Lung (tissue), 17 donors: ENCODE measurements at places on chromosomes 2 and 18. TPM values are rescaled to one million over a fixed set of nuclear protein-coding genes. Genes with fewer than 3 reads are reported as not detected.

Gene SP5
- total RNA-seq, result 5.2 TPM

Gene SPC25
- total RNA-seq, result 0.67 TPM

Gene DSG1
- total RNA-seq, result not detected

Gene GREB1L
- total RNA-seq, result 1.2 TPM

Gene PLA2R1
- total RNA-seq, result 13.5 TPM

Gene ERBB4
- total RNA-seq, result 16.8 TPM

DNA sequence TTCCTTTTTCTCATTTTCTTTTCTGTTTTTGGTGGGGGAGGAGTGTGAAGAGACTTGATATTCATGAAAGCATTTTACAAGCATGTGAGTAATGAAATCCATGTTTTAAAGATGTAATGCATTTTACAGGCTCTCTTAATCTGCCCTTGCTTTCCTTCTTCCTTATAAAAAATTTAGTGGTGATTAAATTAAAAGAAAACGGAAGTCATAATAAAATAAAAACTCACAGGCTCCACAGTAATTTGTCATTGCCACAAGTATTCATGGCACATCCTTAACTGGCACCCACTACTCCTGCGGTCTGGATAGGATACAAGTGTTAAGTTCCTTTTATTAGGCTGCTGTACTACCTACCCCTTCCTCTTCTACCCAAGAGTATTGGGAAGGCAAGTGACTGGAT lies 241.2 kb downstream of the SLC4A3 start:
- no peaks in the 10 kb centered on the region for H3K36me3 ChIP-seq
- H3K4me3 ChIP-seq, result no peak overlapping the region
- no peaks in the 10 kb centered on the region for H3K4me1 ChIP-seq
- no peak overlapping the region for H3K27ac ChIP-seq
- DNase-seq, result no peak

DNA sequence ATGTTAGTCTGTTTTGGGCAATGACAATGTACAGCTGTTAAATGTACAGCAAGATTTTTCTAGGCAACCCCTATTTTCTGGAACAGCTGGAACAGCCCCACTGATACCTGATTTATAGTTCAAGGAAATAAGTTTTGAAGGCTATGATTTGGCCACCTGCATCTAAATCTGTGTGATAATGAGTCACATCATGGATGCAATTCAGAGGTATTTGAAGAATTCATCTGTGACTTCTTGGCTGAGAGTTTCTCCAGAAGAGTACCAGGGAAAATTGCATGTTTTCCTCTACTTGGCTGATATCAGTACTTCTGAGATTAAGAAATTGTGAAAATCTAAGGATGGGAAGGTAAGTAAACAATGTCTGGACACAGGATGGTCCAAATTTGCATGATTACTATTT lies 40.7 kb upstream of the NT5C1B start:
- DNase-seq, result no peak
- no peaks in the 10 kb centered on the region for H3K27me3 ChIP-seq
- peaks cover 8% of the 10 kb centered on the region for H3K4me1 ChIP-seq
- H3K36me3 ChIP-seq, result no peaks in the 10 kb centered on the region
- no peak overlapping the region for H3K27ac ChIP-seq

DNA sequence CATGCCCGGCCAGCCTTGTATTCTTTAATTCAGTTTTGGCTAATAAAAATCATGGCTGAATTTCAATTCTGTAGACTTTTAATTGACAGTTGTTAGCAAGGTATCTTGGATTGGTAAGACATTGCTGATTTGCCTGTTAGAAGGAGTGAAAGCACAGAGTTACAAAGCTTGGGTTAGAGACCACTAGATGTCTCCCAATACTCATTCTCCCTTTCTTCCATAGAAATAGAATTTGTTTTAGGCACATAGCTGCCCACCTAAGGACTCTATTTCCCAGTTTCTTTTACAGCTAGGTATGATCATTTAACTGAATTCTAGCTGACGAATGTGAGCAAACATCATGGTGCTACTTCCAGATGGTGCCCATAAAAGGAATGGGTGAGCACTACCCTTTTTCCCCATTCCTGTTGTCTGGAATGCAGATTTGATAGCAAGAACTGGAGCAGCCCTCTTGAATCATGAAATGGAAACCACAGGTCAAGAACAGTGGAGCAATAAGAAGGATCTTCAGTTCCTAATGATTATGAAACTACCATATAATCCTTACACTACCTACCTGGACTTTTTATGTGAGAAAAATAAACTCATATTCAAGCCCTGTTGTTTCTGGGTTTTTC lies 17.5 kb downstream of the PECR start:
- no peak overlapping the region for H3K4me3 ChIP-seq
- H3K27me3 ChIP-seq, result no peaks in the 10 kb centered on the region
- no peaks in the 10 kb centered on the region for H3K4me1 ChIP-seq
- H3K27ac ChIP-seq, result no peak overlapping the region
- no peak for DNase-seq

DNA sequence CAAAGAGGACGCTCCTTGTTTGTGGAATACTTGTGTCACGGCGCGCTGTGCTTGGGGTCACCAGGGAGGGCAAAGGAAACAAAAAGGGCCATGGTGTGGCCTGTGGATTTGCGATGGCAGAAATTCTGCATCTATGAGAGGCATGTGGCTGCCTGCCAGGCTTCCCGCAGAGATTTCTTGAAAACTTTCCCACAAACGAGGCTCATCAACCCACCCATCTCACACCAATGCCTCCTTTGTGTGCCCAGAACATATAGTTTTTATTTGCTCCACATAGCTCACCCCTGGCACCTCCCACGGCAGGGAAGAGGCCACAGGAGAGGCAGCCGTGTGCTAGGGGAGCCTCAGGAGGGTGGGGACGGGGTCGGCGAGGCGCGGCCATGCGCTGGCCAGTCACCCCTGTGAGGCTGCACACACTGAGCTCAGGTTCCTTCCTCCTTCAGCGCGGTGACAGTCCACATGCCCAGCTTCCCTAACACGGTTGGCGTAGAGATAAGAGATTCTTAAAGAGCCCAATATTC lies 100.3 kb downstream of the MBP start:
- no peak overlapping the region for H3K4me3 ChIP-seq
- H3K4me1 ChIP-seq, result peaks cover 5% of the 10 kb centered on the region
- no peaks in the 10 kb centered on the region for H3K27me3 ChIP-seq
- no peak for DNase-seq
- peaks cover 7% of the 10 kb centered on the region for H3K36me3 ChIP-seq

- no peaks in the 10 kb centered on the region for H3K36me3 ChIP-seq
- no peak overlapping the region for H3K27ac ChIP-seq
- H3K4me3 ChIP-seq, result no peak overlapping the region
- no peaks in the 10 kb centered on the region for H3K4me1 ChIP-seq
These were observed 487.3 kb upstream of the SPRED2 start for GRCh38 chr2:65919550-65920188.

DNA sequence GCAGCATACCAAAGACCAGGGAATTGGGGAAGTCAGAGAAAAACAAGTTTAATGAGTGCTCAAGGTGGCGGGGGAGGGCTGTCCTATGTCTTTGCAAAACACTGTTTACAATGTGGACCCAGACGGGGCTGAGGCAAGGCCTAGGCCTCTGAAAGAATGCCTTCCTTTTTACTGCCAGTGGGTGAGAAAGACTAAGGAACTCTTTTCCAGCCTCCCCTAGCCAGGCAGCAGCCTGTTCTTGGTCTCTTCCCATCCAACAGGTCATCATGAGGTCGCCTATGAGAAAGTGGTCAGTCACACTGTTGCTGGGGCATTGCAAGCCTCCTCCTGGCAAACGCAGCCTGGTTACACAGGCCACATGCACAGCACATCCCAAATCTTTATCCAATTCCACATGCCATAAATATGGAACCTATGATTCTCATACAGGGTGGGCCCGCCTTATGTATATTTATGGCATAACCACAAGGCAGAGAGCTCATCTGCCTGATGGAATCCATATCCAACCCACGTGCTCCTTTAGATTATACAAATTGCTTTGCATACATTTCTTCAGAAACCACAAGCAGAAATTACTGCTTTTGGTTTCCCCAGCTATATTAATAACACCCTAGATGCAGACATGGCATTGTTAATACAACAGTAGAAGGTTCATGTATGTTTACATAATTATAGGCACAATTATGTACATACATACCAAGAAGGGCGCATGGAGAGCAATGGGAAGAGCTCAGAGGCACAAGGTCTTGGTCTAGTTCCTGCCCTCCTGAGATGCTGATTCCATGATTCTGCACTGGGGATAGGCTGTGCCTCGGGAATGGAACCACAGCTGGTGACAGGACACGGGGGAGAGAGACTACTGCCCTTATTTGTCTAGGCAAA lies 48.6 kb downstream of the NRP2 start:
- no peak overlapping the region for H3K4me3 ChIP-seq
- no peak for DNase-seq
- peak overlapping the region; percentile 20 for H3K27ac ChIP-seq
- H3K27me3 ChIP-seq, result no peaks in the 10 kb centered on the region
- H3K36me3 ChIP-seq, result no peaks in the 10 kb centered on the region

GRCh38 chr2:212891580-212891979 lies 259.8 kb downstream of the IKZF2 start:
- no peaks in the 10 kb centered on the region for H3K4me1 ChIP-seq
- no peak overlapping the region for H3K27ac ChIP-seq
- DNase-seq, result no peak
- no peaks in the 10 kb centered on the region for H3K27me3 ChIP-seq
- H3K36me3 ChIP-seq, result no peaks in the 10 kb centered on the region
- H3K4me3 ChIP-seq, result no peak overlapping the region

DNA sequence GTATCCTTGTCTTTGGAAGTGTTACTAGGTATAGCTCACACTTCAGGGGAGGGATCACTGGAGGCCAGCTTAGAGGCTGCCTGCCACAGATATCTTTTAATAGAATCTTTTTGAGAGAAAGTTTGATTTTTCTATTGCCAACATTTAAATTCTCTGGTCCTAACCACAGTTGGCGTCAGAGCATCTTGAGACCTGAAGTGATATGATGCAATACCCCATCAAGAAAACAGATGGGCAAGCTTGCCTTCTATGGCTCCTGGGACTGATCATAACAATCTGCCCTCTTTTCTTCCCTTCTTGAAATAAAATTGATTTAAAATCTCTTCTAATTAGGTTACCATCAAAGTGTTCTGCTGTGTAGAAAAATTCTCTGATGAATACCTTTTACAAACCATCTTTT lies 105.5 kb upstream of the ACKR3 start:
- no peak for DNase-seq
- H3K27ac ChIP-seq, result no peak overlapping the region
- H3K4me1 ChIP-seq, result no peaks in the 10 kb centered on the region

GRCh38 chr2:213923543-213923942 lies 487.3 kb upstream of the VWC2L start:
- H3K4me3 ChIP-seq, result no peak overlapping the region
- no peaks in the 10 kb centered on the region for H3K36me3 ChIP-seq
- H3K27ac ChIP-seq, result no peak overlapping the region
- DNase-seq, result no peak
- H3K4me1 ChIP-seq, result no peaks in the 10 kb centered on the region
